ENCODE measurements at places on chromosomes 5 and 9. TPM values are rescaled to one million over a fixed set of nuclear protein-coding genes. Genes with fewer than 3 reads are reported as not detected.

DNA sequence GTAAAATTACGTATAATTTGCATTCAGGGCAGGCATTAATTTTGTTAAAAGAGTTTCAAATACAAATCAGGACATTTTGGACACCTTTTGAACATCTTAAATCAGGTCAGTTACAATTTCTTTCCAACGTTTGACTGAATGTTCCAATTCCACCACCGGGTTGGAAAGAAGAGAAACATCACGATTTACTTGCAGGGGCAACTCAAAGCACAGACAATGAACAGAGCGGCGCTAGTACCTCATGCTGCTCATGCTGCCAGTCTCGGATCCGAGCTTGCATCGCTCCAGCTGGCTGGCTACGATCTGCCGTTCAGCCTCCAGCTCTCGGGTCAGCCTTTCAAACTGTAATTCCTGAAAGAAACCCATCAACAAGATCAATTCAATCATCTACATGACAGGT, 339.5 kb downstream of the CTNND2 start:
- no peaks in the 10 kb centered on the region for H3K36me3 ChIP-seq
- no peak for DNase-seq
- H3K27ac ChIP-seq, result no peak overlapping the region
- H3K4me3 ChIP-seq, result no peak overlapping the region

GRCh38 chr5:98214240-98215051, 559.0 kb upstream of the RGMB start:
- no peak for DNase-seq

- H3K27ac ChIP-seq, result no peak overlapping the region
- DNase-seq, result no peak
- no peaks in the 10 kb centered on the region for H3K4me1 ChIP-seq
- no peak overlapping the region for H3K4me3 ChIP-seq
These were observed 172.9 kb upstream of the PTCH1 start for GRCh38 chr9:95689669-95690068.

Gene CTSV
- 1.2 TPM for total RNA-seq

GRCh38 chr5:105508519-105508918, 1945.9 kb upstream of the NUDT12 start:
- no peak overlapping the region for H3K4me3 ChIP-seq
- H3K4me1 ChIP-seq, result no peaks in the 10 kb centered on the region
- H3K27ac ChIP-seq, result no peak overlapping the region
- H3K27me3 ChIP-seq, result no peaks in the 10 kb centered on the region

Gene SEMA5A
- 22.5 TPM for total RNA-seq

DNA sequence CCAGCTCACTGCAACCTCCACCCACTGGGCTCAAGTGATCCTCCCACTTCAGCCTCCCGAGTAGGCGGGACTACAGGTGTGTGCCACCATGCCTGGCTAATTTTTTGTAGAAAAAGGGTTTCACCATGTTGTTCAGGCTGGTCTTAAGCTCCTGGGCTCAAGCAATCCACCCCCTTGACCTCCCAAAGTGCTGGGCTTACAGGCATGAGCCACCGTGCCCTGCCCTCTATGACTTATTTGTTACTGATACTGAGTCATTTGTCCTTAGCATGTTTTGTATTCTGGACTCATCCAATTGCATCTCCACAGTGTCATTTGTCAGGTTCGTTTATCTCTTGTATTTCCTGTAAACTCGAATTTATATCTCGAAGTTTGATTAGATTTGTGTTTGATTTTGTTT, 2.7 kb upstream of the ITK start:
- H3K27me3 ChIP-seq, result no peaks in the 10 kb centered on the region
- H3K4me3 ChIP-seq, result no peak overlapping the region
- no peaks in the 10 kb centered on the region for H3K4me1 ChIP-seq
- H3K36me3 ChIP-seq, result no peaks in the 10 kb centered on the region
- H3K27ac ChIP-seq, result peak overlapping the region; percentile 27
- DNase-seq, result no peak

- DNase-seq, result no peak
- H3K27me3 ChIP-seq, result no peaks in the 10 kb centered on the region
- no peaks in the 10 kb centered on the region for H3K36me3 ChIP-seq
- no peak overlapping the region for H3K4me3 ChIP-seq
- no peak overlapping the region for H3K27ac ChIP-seq
These were observed 282.4 kb upstream of the RPS23 start for GRCh38 chr5:82560561-82560960.

DNA sequence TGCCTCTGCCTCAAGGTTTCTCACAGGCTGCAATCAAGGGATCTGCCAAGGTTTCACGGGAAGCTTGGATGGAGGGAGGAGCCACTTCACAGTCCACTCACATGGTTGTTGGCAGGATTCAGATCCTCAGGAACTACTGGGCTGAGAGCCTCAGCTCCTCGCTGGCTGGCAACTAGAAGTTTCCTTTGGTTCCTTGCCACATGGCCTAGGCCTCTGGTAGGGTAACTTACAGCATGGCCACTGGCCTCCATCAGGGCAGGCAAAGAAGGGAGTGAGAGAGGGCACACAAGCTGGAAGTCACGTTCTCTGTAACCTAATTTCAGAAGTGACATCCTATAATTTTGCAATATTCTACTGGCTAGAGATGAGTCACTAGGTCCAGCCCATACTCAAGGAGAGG, 32.2 kb downstream of the SPOCK1 start:
- no peak overlapping the region for H3K27ac ChIP-seq
- no peak for DNase-seq
- H3K27me3 ChIP-seq, result no peaks in the 10 kb centered on the region
- H3K36me3 ChIP-seq, result no peaks in the 10 kb centered on the region
- no peak overlapping the region for H3K4me3 ChIP-seq

GRCh38 chr5:54882101-54882500, 103.3 kb downstream of the ESM1 start:
- DNase-seq, result no peak
- no peak overlapping the region for H3K4me3 ChIP-seq

DNA sequence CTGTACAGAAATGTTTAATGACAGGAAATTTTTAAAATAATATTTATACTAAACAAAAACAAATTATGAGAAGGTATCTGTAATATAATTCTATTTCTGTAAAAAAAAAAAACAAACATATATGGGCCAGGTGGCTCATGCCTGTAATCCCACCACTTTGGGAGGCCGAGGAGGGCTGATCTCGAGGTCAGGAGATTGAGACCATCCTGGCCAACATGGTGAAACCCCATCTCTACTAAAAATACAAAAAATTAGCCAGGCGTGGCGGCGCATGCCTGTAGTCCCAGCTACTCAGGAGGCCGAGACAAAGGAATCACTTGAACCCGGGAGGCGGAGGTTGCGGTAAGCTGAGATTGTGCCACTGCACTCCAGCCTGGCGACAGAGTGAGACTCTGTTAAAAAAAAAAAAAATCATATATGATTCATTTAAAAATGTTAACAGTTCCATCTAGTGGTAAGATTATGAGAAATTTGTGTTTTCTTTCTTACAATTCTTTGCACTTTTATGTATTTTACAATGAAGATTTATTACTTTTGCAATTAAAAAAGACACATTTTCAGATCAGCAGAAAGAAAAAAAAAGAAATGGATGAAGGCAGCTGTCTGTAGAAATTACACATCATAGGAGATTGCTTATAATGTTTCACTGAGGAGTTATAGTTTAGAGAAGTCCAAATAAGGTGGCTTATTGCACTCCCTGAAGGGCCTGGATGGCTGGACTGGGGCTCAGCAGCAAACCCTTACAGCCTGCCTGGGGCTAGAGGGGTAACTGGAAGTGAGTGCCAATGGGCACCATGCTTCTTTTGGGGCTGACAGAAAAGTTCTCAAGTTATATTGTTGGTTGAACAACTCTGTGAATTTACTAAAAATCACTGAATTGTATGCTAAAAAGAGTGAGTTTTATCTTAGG, 20.3 kb downstream of the C9orf153 start:
- no peaks in the 10 kb centered on the region for H3K27me3 ChIP-seq
- H3K4me3 ChIP-seq, result no peak overlapping the region
- no peak for DNase-seq
- H3K27ac ChIP-seq, result no peak overlapping the region
- H3K4me1 ChIP-seq, result no peaks in the 10 kb centered on the region

Gene MCTP1
- 4.7 TPM for total RNA-seq

DNA sequence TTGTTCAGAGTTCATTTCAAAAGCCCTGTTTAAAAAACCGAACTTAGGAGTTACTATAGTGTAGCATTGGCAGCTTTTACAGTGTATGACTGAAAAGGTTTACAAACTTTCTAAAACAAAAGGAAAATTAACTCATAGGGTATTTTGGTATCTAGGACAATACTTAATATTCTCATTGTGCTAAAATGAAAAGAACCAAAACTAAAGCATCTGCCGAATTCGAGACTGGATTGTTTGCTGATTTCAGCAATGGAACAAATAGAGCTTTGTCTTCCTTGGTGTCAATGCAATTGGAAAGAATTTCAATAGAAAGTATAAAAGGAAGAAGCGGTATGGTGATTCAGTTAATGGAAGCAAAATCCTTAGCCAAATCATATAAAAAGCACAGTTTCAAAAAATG, 254.1 kb downstream of the SLF1 start:
- no peaks in the 10 kb centered on the region for H3K4me1 ChIP-seq
- H3K36me3 ChIP-seq, result no peaks in the 10 kb centered on the region
- H3K4me3 ChIP-seq, result no peak overlapping the region
- DNase-seq, result no peak

DNA sequence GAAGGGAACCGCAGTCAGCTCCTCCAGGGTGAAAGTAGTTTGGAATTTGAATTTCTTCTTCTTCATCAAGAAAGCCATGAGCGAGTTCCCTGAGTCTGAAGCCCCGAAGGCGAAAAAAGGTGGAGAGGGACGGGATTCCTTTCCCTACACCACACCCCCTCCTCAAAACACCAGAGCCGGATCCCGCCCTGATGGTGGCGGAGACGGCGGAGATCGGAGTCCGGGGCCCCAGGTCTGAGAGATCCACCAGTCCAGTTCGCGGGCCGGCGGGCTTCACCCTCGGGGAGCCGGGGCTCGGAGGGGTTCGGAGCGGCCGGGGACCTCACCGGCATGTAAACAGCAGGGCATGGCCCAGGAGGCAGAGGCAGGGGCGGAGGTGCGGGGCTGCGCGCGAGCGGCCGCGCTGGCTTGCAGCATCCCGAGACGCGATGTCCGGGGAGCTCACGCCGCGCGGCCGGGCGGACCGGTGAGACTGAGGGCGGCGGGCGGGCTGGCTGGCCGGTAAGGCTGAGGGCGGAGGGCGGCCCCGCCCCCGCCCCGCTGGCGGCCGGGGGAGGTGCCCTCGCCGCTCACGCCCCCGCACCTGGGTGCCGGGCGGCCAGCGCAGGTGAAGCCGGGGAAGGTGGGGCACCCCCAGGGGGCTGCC, 606 bp downstream of the EEIG1 start:
- peak overlapping the region; percentile 91 for H3K4me3 ChIP-seq
- no peaks in the 10 kb centered on the region for H3K27me3 ChIP-seq
- H3K27ac ChIP-seq, result peak overlapping the region; percentile 96
- H3K36me3 ChIP-seq, result no peaks in the 10 kb centered on the region

Gene OLFML2A
- total RNA-seq, result 9.1 TPM

DNA sequence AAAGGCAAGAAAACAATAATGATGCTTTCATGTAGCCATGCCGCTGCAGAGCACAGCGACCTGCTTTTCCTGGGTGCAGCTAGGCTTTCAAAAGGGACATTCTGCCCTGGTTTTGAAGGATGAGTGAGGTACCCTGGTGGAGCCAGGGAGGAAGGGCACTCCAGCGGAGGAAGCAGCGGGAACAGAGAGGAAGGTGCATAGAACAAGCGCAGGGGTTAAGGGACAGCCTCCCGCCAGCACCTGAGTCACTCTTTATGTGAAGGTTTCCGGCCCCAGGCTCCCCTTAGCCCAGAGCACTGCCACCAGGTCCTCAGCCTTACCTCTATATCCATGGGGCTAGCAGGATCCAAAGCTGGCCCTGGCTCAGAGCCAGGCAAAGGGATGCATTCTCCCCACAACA, 221.1 kb downstream of the CDK5RAP2 start:
- H3K36me3 ChIP-seq, result no peaks in the 10 kb centered on the region
- no peaks in the 10 kb centered on the region for H3K4me1 ChIP-seq
- no peak for DNase-seq
- no peaks in the 10 kb centered on the region for H3K27me3 ChIP-seq
- H3K27ac ChIP-seq, result no peak overlapping the region

DNA sequence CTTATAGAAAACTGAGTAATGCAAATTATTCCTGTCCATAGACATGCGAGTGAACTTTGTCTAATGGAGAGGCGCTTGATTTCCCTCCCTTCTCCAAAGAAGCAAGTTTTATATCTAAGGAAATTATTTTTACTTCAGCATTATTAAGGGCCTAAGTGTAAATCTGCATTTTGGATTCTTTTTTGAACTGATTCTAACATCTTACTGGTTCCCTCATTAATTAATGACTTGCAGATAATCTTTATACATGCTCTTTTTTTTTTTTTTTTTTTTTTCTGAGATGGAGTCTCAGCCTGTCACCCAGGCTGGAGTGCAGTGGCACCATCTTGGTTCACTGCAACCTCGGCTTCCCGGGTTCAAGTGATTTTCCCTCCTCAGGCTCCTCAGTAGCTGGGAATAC, 209.5 kb downstream of the TLE4 start:
- no peaks in the 10 kb centered on the region for H3K27me3 ChIP-seq
- DNase-seq, result no peak
- no peak overlapping the region for H3K4me3 ChIP-seq
- no peaks in the 10 kb centered on the region for H3K36me3 ChIP-seq

Gene PCDHB10
- total RNA-seq, result 0.54 TPM

DNA sequence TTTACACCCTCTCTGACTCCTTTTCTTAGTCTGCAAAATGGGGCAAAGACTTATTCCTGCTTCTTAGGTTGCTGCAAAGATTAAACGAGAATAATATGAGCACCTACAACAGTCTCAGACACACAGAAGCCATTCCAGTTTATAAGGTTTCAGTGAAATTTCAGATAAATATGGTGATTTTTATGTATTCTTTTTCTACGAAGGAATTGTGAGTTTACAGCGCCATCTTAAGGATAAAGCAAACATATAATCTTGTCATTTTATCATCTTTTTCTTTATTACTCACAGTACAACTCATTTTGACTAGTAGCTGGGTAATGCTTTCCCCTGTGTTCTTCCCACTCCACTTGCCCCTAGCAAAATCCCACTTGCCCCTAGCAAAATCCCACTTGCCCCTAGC, 29.2 kb upstream of the SMC5 start:
- H3K36me3 ChIP-seq, result no peaks in the 10 kb centered on the region
- no peak overlapping the region for H3K4me3 ChIP-seq
- no peaks in the 10 kb centered on the region for H3K4me1 ChIP-seq
- H3K27ac ChIP-seq, result no peak overlapping the region
- DNase-seq, result no peak

- DNase-seq, result no peak
- no peaks in the 10 kb centered on the region for H3K27me3 ChIP-seq
- H3K36me3 ChIP-seq, result no peaks in the 10 kb centered on the region
- no peaks in the 10 kb centered on the region for H3K4me1 ChIP-seq
- no peak overlapping the region for H3K27ac ChIP-seq
- H3K4me3 ChIP-seq, result no peak overlapping the region
These were observed 53.6 kb upstream of the IRX2 start for GRCh38 chr5:2805080-2805479.

- no peaks in the 10 kb centered on the region for H3K4me1 ChIP-seq
- H3K27me3 ChIP-seq, result no peaks in the 10 kb centered on the region
- DNase-seq, result no peak
- H3K4me3 ChIP-seq, result peak overlapping the region; percentile 17
These were observed 23.2 kb downstream of the SLC46A2 start for GRCh38 chr9:112867275-112867991.

Gene KIF3A
- total RNA-seq, result 32.2 TPM

Gene MCIDAS
- total RNA-seq, result not detected

Measured in Peyer's patch (tissue), 4 donors.